ENCODE measurements at places on chromosomes 5 and 9.

GRCh38 chr5:111069839-111070238 lies 1.7 kb upstream of the TSLP start:
- DNase-seq, result no peak

- no peak for DNase-seq
Observed at GRCh38 chr5:39266442-39266841, 47.1 kb upstream of the FYB1 start.

DNA sequence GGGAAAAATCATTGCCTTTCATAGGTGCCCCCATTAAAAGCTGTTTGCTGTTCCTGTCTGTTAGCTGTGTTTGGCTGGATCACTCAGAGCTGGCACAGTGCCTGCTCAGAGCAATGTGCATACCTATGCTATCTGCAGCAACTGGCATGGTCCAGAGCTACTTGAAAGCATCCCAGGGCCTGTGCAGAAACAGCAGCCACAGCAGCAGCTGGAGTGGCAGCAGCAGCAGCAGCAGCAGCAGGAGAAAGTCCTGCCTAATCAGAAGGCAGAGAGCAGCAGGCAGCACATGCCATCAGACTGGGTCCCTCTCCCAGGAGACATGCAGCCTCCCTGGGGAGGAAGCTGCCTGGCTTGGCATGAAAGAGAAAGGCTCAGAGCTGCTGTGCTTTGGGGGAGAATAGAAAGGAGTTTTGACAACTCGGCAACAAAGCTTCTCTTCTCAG lies 243.8 kb upstream of the WWC1 start:
- DNase-seq, result no peak

DNA sequence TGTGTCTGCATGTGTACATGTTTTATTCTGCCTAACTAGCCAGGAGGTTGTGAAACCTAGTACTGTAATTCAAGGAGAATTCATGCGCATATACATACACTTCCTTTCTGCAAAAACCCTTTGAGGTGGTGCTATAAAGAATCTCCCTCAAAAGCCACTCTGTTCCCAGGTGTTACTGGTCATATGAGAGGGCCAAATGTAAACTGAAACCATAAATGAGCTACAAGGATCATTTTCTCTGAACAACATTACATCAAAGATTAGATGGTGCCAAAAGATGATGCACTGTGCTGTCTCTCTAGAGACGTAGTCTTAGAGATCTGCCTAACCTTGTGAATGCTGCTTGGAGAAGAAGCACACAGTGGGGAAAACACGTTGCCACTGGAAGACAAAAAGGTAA lies 15.7 kb downstream of the NREP start:
- DNase-seq, result no peak

DNA sequence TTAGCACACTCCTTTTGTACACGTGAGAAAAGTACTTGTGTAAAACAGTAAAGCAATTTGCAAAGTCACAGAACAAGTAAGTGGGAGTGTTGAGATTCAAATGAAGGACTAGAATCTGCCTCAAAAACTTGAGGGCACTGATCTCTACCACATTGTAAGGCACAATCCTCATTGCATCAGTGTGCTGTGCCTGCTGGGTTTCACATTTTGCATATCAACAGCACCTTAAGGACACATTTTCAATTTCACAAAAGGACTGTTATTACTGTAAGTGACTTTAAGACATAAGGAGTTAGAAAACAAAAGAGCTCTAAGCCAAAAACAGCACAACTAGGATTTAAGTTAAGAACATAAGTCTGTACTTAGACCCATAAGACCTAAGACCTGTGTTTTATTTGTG lies 44.7 kb upstream of the HK3 start:
- no peak for DNase-seq

DNA sequence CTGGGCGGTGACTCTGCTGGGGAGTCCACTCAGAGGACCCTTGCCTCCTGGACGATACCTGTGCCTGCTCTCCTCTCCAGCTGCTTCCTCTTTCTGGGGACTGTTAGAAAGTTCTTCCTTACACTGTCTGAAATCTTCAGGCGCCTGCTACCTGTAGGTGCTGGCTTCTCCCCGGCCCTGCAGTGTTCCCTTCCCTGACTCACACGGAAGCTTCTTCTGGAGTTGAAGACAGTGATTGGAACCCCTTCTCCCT lies 562 bp downstream of the GSN start:
- DNase-seq, result no peak

DNA sequence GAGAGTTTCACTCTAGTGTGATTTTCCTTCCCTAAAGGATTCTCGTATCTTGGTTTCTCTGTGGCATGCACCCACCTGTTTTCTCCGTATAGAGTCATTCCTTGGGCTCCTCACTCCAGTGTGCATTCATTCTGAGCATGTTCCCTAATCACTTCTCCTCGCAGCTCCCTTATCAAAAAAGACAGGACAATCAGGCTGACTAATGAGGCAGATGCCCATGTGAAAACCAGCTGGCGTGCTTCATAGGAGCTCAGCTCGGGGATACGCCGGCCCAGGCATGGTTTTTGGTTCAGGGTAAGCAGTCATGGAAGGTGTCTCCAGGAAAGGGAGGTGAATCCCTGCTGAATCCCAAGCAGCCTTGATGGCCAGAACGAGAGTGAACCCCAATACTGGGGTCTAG lies 41.2 kb upstream of the INSYN2B start:
- no peak for DNase-seq

DNA sequence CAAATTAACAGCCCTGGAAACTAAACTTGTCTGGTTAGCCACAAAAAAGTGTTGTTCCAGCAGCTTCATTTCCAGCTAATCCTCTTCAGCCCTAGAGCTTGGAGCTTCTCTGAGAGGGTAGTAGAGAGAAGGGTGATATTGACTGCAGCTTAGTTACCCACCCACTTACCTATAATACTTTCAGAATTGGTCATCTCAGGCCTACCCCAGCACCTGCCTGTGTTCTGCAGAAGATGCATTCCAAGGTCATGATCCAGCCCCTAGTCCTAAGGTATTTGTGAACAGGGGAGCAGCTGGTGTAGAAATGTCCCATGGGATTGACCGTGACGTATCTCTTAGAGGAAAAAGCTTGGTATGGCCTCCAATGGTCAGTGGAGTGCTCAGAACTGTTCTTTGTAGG lies 289.0 kb downstream of the NR3C1 start:
- no peak for DNase-seq

GRCh38 chr5:61816585-61817450 lies 484.8 kb downstream of the ZSWIM6 start:
- no peak for DNase-seq

GRCh38 chr9:124347206-124347967 lies 67.9 kb downstream of the PSMB7 start:
- DNase-seq, result no peak

DNA sequence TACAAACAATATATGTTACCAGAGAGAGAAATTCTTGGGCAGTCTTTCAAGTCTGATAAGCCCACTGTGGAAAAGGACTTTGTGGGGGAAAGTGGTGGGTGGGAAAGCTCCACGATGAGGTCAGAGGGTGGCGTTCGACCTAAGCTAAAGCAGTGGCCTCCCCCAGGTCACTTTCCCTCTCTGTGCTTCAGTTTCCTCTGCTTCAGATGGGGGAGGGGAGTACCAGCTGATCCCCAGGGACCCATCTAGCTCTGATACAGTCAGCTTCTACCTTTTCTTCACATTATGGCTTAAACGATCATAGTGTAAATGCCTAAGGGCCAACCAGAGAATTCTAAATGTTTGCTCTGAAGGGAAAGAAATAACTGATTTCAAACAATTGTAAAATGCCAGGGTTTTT lies 36.6 kb upstream of the ARSB start:
- DNase-seq, result no peak

- no peak for DNase-seq
Observed at GRCh38 chr9:108973895-108974294, 39.4 kb downstream of the CTNNAL1 start.

GRCh38 chr5:64811050-64811640 lies 42.4 kb downstream of the CWC27 start:
- no peak for DNase-seq

DNA sequence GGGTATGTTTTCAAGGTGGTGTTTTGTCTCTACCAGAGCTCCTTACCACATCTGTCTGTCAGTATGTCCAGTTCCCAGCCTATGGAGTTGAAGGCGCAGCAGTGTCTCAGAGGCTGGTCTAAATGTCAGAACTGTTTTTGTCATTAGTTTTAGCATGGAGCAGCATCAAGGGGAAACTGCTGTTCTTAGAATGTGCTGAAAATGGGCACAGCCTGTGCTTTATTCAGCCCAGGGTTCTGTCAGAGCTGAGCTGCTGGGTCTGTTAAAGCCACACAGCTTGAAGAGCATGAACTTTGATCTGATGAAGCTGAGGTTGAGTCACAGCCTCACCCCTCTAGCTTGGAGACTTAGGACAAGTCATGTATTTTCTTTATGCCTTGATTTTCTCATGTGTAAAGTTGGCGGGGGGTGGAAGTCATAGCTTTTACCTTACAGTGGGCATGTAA lies 71.9 kb downstream of the RALGPS1 start:
- DNase-seq, result no peak

DNA sequence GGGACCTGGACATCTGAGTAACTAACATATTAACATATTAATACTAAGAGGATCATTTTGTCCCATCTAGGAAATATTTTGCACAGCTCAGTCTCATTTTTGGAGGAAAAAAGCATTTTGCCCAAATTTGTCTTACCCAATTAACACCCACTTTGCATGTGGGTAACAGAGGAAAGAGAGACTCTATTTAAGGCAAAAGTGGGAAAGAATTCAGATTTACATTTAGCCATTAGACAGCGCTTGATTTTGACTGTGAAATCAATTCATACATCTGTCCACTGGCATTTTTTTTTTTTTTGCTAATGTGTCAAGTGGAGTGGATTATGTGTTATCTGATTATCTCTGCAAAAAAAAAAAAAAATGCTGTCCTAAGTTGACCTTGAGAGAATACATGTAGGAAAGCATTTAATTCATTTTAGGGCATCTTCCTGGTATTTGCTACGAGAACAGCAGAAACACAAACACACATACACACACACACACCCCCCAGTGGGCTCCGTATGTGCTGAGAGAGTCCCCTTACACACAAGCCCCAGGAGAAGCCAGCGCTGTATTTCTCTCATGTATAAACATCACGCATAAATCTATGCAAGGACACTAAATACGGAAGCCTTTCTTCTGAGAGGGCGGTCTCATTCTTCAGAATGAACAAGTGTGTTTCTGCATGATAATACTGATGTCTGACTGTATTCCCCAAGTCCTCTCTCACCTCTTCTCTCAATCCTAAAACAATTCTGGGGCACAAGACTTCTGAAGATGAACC lies 202.0 kb upstream of the KLF9 start:
- no peak for DNase-seq

DNA sequence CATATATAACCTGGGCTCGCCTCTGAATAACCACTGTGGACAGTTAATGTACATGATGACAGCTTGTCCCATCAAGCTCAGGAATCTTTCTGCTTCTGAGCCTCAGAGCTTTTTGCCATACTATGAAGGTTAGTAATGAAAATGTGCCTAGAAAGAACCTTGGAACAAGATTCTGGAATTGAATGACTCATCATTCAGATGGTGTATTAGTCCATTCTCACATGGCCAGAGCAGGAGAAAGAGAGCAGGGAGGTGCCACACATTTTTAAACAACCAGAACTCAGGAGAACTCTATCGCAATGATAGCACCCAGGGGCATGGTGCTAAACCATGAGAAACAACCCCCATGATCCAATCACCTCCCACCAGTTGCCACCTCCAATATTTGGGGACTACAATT lies 542.1 kb downstream of the PRR16 start:
- DNase-seq, result no peak

GRCh38 chr5:135367076-135367475 lies 32.0 kb downstream of the MACROH2A1 start:
- DNase-seq, result no peak

DNA sequence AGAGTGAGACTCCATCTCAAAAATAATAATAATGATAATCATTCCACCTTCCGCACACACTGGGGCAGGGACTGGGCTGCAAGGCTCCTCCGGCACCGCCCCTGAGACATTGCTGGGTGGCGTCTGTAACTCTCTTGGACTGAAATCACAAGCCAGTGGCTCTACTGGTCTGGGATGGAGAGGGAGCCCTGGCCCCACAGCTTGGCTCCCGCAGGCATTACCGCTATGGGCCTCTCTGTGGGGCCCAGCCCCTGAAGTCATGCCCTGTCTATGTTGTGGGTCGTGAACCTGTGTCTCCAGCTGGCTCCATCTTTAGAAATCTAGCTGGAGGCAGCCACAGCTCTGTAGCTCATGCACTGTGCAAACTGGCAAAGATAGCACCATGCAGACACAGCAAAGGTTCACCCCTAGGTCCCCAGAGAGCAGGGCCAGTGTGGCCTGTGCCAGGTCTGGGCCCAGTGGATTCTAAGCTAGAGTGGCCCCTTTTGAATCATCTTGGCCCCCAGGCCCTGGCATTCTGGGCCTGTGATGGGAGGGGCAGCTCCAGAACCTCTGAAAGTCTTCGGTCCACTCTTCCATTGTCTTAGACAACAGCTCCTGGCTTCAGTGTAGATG lies 36.1 kb upstream of the COL5A1 start:
- DNase-seq, result no peak

- DNase-seq, result no peak
Observed at GRCh38 chr5:178113841-178114324, 551 bp downstream of the N4BP3 start.

DNA sequence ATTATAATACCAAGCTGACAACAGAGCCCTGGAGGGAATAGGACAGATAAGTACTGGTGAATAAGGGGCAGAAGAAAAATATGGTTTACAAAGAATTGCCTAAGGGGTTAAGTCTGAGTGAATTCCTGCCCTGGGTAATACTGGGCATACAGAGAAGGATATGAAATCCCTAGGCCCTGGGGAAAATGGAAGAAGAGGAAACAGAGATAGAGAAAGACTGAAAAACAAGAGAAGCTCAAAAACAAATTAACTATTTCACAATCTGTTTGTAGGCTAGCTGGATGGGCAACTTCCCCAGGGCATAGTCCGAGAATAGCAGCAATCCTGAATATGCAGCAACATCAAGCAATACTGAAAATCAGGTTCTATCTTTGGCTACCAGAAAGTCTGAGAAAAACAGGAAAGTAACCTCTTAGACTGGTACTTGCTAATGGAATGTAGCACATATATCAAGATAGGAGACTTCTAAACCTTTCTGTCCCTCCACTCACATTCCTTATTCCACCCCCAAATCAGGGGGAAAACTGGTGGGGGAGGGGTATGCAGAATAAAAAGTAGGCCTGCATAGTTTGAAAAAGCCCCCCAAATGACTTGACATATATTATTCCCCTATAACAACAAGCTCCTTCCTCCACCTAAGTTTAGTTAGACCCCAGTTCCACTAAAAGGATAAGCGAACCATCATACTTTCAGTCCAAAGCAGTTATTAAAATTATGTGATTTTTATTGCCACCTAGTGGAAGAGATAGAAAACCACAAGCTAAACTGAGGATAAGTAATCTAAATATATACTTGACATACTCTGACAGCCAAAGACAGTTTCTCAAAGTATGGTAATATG lies 20.6 kb downstream of the SLC38A9 start:
- no peak for DNase-seq
